Natural killer cell treated with Interleukin-12 subunit alpha and Interleukin-12 subunit beta and Interleukin-15 and Interleukin-18, amount 100 ng/mL, for 72 hours (primary cell): ENCODE measurements at places on chromosomes 4 and X. TPM values are rescaled to one million over a fixed set of nuclear protein-coding genes. Genes with fewer than 3 reads are reported as not detected.
A peak's percentile ranks its signal among the peaks of the same experiment; 100 is the strongest.

GAGE1 gene
- total RNA-seq = not detected

COX7B2 gene
- not detected for total RNA-seq

FAM149A gene
- total RNA-seq = not detected

PTTG2 gene
- total RNA-seq = 3.2 TPM

SSX2B gene
- total RNA-seq = not detected

BEX5 gene
- 1.8 TPM for total RNA-seq

DNA sequence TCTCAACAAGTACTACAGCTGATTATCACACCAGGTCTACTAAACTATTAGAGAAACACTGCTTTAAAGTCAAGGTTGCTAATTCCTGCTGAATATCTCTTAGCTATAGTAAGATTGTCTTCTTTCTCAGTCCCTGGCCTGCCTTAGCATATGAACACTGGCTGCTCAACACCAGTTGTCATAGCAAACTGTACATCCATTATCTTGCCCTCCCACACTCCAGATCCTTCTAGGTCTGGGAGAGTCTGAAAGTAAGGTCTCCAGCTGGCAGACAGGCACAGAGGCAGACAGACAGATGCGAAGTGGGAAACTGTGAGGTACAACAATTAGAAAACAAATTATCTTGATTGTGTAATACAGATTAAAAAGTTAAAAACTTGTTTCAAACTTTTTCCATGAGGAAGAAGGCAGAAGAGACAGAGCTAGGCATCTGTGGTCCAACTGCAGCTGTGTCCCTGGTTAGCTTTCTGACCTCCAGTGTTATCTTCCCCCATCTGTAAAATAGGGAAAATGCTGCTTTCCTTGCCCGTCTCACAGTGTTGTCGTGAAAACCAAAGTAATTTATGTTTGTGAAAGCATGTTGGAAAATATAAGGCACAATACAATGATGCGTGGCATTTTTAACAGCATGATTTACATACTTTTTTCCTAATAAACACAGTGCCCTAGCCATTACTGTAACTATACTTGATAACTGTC, 133.8 kb downstream of the KLHL13 start:
- no peak for DNase-seq

- DNase-seq = no peak
Observed at GRCh38 chrX:70454441-70455365, 10.1 kb downstream of the DLG3 start.

- no peak for DNase-seq
Observed at GRCh38 chr4:76811604-76812412, 86.1 kb downstream of the SOWAHB start.

DNA sequence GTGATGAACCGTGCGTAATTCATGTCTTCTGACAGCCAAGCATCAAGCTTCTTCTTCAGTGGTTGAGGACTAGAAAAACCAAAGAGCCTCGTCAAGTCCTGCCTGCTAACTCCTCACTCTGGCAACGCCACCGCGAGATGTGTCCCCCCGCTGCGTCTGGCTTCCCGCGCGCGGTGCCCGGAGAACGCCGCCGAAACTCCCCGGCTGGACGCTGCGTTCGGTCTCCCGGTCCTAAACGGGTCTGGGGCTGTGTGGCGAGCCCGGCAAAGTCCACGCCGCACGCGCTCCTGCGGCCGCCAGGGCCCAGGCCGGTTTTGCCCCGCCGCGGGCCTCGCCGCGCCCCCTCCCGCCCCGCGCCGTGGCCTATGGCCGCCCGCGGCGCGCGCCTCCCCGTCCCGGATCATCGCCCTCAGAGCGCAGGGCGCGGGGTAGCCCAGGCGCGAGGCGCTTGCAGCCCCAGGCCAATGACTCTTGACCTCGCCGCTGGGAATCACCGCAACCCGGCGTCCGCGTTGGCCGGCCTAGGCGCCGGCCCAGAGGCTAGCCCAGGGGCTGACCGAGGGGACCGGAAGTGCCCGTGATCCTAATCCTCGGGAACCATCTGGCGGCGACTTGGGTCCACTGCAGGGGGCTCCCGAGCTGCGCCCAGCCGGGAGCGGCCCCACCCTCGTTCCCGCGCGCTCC, at the start of gene AADAT:
Gene AADAT, minus strand, starts transcription at position 289 of the 684 bp plus-strand sequence. Its CDS starts 266 bp downstream, at position 23.
- DNase-seq = peak; percentile 62

DNA sequence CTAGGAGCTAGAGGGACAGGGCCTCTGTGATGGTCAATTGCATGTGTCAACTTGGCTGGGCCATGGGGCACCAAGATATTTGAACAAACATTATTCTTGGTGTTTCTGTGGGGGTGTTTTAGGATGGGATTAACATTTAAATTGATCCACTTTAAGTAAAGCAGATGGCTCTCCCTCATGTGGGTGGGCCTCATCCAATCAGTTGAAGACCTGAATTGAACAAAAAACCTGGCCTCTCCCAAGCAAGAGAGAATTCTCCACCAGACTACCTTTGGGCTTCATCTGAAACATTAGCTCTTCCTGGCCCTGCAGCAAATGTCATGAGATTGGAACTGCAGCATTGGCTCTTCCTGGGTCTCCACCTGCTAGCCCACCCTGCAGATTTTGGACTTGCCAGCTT, 207.1 kb upstream of the ATP6AP2 start:
- DNase-seq = no peak

- no peak for DNase-seq
Observed at GRCh38 chr4:171035909-171036308, 777.3 kb upstream of the GALNTL6 start.

DNA sequence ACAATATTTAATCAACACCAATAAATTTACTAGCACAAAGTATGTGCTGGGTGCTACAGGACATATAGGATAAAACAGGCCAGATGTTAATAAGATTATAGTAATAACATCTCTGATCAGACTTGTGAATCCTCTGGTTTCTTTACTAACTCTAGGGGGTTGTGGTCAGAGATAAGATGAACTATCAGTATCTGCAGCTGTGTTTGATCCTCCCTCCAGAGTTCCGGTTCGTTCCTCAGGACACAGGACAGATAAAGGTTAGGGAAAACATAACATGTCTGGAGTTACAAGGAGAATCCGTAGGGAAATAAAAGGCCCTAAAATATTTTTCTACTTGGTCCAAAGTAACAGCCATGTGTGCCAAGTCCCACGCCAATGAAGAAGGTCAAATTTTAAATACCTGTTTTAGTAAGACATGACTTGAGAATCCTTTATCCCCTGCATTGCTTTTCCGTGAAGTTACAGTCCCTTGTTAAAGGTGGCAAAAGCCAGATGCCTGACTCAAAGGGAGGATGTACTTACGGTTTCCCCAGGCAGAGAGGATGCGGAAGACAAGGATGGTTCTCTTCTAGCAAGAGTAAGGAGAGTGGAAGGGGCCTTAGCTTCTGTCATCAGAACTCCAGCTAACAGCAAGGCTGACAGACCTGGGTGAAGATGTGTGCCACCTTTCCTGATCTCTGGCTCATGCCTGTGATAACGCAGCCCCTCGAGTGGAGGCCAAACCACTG, 44.4 kb downstream of the KIAA0232 start:
- DNase-seq = no peak
